Stimulated activated naive CD4-positive, alpha-beta T cell treated with Interleukin-2 at 50 U/mL for 16 hours (primary cell): ENCODE measurements at places on chromosomes 12 and 14.

DNA sequence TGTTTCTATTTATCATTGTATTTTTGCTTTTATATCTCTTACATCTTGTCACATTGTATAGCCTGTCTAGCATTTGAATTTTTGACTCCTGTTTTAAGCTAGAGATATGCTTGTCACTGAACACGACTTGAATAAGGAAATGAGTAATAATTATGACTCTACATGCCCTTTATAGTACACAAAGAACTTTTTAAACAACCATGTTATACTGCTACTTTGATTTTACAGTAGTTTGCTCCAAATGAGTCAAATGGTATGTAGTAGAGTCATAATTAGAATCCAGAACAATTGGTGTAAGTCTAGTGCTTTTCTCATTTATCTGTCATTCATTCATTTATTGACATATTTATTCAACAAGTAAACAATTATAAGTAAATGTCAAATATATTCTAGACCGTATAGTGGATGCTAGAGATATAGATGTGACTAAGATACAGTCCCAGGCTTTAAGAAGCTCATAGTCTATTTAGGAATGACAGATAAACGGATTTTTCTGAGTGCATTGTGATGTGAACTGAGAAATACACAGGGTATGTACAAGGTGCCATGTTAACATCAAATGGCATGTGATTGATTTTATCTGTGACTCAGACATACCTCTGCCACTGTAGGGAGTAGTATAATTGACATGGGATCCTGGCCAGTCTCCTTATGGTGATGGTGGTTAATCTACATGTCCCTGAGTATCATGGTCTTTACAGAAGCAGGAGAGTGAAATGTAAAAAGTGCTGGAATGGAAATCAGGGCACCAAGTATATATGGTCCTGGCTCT is 799.7 kb downstream of the DIO2 start:
- DNase-seq: no peak

DNA sequence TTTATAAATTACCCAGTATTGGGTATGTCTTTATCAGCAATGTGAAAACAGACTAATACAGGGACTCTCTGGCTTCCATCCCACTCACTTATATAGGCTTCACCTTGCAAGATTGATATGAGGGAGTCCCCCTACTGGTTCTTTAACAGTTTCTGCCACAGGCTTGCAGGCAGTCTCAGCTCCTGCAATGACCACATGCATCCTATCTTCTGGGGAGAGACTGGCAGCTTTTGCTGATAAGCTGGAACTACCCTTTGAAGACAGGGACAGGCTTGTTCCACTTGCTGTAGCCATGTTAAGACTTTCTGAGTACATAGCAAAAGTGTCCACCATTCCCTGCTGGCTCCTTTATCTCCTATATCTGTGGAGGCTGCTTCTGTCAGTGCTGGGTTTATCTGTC is 531.7 kb upstream of the FLRT2 start:
- no peak for DNase-seq

DNA sequence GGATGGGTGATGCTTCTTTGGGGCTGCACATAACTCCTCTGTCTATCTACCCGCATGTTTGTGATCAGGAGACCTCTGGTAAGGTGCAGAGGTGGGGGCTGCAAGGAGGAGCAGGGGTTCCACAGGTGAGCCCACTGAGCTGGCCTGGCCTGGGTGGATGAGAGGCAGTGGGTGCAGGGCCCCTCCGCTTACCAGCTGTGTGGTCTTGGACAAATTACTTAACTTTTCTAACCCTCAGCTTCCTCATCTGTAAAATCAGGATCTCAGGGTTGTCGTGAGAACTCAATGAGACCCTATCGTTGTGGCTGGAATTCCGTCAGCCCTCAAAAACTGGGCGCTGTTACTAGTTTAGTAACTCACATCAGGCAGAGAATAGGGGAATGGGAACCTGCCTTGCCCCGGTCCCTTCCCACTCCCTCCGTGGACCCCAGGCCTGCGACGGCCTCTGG is 7.5 kb downstream of the PTPN6 start:
- no peak for DNase-seq

- no peak for DNase-seq
Measured at GRCh38 chr12:124213666-124214347, 81.1 kb upstream of the RFLNA start.

DNA sequence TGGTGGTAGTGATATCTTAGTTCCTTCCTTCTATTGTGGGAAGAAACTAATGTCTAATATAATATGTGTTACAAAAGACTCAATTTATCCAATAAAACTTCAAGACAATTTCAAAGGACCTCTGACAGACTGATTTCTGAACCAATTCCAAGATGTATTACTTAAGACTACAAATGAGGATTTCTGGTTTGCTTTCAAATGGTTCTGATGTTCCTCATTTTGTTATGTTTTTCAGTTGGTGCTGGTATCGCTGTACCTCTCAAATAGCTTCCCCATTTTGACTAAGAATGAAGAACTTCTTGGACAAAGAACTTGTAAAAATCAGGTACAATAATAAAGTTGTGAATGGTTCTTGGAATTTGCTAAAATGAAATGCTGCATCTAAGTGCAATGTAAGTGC is 19.4 kb upstream of the MBIP start:
- no peak for DNase-seq

DNA sequence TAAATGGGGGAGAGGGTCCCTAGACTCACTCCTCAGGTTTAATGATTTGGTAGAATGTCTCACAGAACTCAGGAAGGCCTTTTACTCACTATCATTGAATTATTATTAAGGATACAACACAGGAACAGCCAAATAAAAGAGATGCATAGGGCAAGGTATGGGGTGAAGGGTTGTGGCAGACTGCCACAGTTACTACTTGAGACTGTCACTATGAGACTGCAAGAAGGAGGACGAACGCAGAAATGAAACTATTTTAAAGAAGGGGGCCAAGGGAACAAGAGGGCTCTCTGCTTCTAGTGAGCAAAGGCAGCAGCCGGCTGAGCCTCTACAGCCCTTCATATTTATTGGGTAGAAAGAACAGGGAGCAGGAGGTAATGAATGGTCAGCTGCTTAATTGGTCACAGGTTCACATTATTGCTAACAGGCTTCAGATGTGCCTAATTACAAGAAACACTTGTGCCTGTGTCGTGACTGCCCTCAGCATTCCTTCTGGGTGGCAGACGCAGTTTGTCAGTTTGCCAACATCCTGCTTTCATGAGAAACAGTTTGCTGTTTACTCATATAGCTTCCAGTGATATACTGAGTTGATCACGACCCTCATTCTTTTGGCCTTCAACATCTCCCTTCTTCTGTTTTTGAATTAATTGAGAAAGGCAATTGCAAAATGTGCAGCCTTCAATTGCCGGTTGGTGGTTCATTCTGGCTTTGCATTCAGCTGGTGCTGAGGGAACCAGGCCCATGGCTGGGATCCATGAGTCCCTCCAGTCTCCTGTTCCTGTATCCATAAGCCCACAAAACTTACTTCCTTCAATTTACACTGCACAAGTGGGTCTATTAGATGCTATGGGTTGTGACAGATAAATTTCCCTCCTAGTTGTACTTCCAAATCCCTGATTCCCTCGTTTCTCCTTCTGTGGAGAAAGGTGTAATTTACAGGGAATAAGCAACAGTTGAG is 82.8 kb upstream of the PLEKHG7 start:
- DNase-seq: no peak

- DNase-seq: no peak
Measured at GRCh38 chr12:94831081-94831751, 172.3 kb downstream of the NDUFA12 start.

DNA sequence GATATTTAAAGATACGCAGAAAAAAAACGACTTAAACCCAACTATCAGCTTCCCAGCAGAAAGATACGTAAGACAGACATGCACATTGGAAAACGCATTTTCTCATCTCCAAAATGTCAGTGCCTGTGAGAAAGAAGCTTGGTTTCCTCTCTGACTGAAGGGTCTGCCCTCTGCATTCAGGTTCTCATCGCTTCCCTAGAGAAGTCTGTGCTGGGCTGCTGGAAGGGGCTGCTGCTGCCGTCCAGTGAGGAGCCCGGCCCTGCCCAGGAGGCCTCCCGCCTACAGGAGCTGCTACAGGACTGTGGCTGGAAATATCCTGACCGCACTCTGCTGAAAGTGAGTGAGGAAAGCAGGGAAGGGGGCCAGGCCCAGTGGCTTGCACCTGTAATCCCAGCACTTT is 4.7 kb upstream of the PFDN5 start:
- DNase-seq: no peak

GRCh38 chr12:28242496-28243309 is 52.4 kb downstream of the CCDC91 start:
- DNase-seq: no peak

- DNase-seq: no peak
Measured at GRCh38 chr12:108641446-108642268, 8.0 kb upstream of the SELPLG start.

- no peak for DNase-seq
Measured at GRCh38 chr12:9969673-9970072, 1.5 kb upstream of the CLEC12A start.

DNA sequence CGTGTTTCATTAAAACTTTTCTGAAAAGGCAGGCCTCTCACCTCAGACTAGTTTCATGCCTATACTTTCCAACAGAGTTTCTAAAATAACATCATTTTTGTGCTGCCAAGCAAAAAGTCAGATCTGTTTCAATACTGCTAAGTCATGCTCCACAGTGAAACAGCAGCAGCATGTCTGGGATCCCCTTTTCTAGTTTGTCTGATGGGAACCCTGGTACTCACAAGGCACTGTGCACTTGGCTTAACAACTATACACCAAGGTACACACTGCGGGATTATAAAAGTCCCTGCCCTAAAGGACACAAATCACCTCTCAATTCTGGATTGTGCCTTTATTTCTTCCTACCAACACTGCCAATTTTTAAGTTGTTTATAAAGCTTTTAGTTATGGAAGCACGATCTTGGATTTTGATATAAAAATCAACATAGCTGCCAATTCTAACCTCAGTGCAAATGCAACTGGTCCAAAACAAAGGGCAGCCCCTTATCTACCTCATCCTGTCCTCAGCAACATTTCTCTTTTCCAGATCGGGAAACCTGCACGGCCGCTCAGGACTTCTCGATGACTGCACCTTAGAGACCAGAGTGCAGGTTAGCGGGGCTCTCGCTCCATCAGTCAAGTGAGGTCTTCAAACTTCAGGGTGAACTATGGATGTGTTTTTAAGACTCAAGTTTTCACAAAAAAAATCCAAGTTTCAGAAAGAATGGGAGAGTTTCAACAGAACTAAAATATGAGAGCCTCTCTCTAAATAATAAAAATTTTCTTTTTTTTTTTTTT is 1.7 kb upstream of the EIF5 start:
- DNase-seq: no peak

GRCh38 chr12:92444763-92445162 is 258.0 kb upstream of the PLEKHG7 start:
- DNase-seq: no peak

DNA sequence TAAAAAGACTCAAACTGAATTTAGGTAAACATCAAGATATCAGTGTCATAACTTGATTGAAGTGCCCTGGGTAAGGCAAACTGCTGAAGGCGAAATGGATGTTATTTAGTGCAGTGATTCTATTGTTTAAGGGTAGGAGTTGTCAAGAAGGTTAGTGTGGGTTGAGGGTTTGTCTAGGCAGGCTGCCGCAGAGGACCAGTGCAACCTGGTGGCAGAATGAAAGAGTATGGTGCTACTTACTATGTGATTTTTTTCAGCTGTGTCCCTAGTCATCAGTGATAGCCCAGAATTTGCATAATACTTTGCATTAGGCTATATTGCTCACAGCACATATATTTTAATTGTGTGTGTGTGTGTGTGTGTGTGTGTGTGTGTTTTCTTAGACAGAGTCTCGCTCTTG is 1127.0 kb downstream of the GALC start:
- no peak for DNase-seq

DNA sequence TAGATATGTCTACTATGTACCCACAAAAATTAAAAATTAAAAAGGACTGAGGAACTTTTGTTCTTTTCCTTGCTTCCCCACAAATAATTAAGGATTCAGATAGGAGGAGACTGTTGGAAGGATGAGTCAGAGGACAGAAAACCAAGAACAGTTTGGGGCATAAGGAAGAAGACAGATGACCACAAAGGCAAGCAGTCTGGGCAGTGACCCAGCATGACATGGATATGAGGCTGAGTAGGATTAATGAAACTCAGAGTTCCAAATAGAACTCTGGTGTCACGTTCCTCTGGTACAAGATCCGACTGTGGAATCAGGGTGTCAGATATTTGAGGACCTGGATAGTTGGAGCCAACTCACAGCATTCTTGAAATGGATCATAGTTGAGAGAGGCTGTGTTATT is 89.3 kb upstream of the SLC38A4 start:
- no peak for DNase-seq

GRCh38 chr12:18139254-18139653 is 49.3 kb upstream of the RERGL start:
- no peak for DNase-seq

DNA sequence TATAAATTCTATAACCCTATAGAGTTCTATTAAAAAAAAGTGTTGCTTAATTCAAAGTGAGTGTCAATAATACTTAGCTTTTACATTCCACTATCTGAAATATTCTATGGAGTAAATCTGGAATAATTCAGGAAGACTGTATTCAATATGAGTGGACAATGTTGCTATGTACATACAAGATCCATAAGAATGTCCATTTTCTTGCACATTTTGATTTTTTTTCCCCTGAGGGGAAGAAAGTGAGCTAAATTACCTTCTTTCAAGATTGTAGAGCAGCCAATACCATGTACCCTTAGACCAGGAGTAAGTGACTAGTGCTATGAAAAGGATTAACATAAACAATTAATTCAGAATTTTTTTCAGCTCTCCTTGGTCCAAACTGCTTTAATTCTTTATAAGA is 25.4 kb downstream of the EXOC5 start:
- DNase-seq: no peak
